ENCODE measurements at places on chromosomes 2 and 18.

DNA sequence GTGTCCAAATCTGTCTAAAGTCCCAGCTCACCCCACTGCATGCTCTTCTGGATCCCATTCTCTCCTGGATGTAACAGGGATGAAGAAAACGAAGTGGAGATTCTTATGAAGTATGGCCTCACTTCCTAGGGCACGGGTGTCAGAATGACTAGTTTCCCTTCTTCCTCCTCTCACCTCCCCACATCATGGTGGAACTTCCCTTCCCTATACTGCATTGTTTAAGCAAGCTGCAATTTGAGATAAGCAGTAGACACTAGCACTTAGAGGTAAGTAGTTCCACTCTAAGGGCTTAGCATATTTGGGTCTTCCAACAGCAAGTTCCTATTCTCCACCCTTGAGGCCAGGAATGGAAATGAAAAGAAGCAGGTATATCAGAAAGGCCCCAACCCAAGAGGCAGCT, 29.7 kb downstream of the SLC4A5 start:
- DNase-seq, result no peak

DNA sequence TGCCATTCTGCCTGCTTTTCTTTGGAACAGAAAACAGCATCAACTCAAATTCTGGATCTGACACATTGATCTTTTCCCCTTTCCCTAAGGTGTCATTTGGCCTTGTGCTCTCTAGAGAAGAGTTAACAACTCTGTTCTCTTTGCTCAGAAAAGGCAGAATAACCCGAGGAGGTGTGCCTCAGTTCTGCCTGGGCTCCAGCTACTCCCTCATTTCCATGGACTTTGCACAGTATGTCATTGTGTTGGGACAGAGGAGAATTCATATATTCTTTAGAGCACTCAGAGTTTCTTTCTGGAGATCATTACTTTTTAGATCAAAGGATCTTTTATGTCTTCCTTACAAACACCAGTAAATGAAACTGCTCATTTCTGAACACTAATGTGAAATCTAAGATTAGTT, 249.1 kb downstream of the PHLPP1 start:
- DNase-seq, result no peak

GRCh38 chr2:49582946-49583345, 428.6 kb upstream of the FSHR start:
- no peak for DNase-seq

DNA sequence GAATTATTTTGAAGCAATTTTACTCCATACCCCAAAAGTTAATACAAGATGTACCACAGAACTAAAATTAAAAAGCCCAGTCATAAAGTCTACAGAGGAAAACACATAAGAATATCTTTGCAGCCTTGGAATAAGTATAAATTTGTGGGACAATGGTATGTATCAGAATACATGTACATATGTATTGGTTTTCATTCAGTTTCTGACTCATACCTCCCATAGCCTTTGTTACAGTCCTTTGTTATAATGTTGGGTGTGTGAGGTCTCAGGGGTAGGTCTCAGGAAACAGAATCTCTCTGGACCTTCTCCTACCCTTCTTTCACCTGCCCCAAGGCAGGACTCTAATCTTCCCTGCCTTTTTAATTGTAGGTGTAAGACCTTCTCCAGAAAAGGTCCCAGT, 1370.7 kb upstream of the CDH2 start:
- no peak for DNase-seq

- DNase-seq, result no peak
Observed at GRCh38 chr2:41618754-41619153, 429.1 kb upstream of the PKDCC start.

- peak; percentile 85 for DNase-seq
Observed at GRCh38 chr18:10015941-10016819, 102.4 kb downstream of the VAPA start.

- DNase-seq, result no peak
Observed at GRCh38 chr2:223900066-223900465, 45.1 kb downstream of the WDFY1 start.

- no peak for DNase-seq
Observed at GRCh38 chr2:67137699-67138098, 259.4 kb upstream of the ETAA1 start.
